ENCODE measurements at places on chromosomes 6 and 20.
A peak's percentile ranks its signal among the peaks of the same experiment; 100 is the strongest.

DNA sequence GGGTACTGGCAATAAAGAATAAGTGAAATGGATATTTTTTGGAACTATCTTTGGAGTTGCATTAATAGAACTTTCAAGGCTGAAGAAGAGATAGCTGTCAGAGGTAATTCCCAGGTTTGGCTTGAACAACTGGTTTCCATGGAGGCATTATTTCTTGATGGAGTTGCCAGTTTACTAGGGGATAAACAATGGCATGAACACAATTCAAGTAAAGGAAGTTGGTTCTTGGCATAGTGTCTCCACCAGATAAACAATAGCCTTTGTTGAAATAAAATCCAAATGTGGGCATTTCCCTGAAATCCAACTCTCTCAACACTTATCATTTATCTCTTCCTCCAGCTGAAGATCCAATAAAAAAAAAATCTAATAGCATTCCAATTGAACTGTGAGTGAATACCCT lies 454.9 kb downstream of the C6orf118 start:
- DNase-seq: no peak

GRCh38 chr6:133814797-133815196 lies 74.1 kb upstream of the TCF21 start:
- no peak for DNase-seq

GRCh38 chr20:10286356-10286755 lies 67.7 kb downstream of the SNAP25 start:
- DNase-seq: no peak

GRCh38 chr6:135651964-135652755 lies 154.6 kb upstream of the AHI1 start:
- no peak for DNase-seq

DNA sequence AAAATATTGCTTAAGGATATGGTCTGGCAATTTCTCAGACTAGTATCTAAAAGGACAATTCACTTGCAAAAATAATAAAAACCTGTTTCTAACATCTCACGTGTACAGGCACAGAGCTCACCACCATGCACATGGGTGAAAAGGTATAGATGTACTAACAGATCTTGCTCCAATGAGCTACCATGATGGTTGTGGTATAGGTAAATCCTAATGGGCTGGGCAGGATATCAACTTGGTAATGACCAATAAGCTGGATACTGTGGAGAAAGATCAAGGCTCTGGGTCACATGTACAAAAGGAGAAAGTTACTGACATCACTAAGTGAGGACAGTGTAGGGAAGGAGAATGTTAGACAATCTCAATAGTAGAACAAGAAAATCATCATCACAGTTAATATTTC lies 111.0 kb upstream of the NUP153 start:
- DNase-seq: no peak

DNA sequence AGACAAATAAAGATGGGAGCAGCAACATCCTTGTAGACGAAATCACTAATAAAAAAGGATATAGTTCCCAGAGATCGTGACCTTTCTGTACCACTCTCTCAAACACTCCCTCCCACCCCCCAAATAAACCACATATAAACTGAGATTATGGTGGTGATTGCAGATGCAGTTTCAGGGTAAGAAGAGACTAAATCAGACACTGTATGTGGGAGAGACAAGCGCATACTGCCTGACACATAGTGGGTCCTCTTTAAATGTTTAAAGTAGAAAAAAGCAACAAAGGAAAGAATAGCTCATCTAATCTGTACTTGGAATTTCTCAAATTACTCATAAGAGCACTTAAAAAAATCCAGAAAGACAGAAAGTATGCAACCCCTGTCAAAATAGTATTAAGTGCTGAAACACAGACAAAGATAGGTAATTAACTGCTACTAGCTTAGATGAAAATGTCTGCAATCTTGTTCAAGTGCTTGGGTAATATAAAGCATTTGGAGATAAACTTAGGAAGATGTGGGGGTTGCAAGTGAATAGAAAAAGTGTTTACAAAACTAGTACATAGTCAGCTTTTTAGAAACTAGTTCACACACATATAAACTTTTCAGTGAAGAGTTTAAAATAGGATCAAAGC lies 151.6 kb downstream of the BACH2 start:
- no peak for DNase-seq

DNA sequence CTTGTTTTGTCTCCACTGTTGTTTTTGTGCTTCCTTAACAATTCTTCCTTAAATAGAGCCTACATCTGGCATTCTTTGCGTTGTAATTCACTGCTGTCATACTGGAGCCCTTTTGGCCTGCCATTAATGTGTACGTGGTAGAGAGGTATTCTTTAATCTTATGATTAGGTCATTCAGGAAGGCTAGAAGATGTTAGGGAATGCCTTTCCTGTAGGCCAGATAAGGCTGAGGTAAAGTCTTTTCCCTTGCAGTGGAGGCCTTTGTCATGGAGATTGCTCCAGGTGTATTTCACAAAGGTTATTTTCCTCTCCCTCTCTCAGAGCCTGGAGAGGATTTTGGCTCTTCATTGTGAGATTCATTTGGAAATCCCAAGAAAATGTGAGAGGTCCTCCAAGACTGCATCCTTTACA lies 146.9 kb downstream of the FUT9 start:
- no peak for DNase-seq

- no peak for DNase-seq
Observed at GRCh38 chr6:149053848-149054558, 263.5 kb upstream of the TAB2 start.

- no peak for DNase-seq
Observed at GRCh38 chr6:136401749-136402148, 112.1 kb upstream of the BCLAF1 start.

DNA sequence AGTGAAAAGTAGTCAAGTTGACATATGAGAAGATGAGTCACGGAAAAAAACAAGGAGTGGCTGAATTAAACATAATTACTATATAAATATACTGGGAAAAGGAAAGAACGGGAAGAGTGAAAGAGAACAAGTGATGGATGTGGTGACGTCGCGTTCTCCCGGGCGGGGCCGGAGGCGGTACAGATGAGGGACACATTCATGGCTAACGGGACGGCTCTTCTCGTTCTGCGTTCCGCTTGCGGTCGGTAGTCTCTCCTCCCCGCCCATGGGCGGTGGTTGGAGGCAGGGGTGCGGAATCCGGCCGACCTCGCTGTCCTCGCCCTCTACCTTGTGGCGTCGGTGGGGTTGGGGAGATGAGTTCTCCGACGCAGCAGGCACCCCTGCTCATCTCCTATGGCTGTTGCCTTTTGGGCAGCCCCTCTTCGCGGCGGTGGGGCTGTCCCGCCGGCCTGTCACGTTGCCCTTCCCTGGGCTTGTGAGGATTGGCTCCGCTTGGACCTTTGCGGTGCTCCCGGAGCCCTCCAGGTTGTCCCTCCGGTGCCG lies 22.5 kb downstream of the HLA-G start:
- no peak for DNase-seq

DNA sequence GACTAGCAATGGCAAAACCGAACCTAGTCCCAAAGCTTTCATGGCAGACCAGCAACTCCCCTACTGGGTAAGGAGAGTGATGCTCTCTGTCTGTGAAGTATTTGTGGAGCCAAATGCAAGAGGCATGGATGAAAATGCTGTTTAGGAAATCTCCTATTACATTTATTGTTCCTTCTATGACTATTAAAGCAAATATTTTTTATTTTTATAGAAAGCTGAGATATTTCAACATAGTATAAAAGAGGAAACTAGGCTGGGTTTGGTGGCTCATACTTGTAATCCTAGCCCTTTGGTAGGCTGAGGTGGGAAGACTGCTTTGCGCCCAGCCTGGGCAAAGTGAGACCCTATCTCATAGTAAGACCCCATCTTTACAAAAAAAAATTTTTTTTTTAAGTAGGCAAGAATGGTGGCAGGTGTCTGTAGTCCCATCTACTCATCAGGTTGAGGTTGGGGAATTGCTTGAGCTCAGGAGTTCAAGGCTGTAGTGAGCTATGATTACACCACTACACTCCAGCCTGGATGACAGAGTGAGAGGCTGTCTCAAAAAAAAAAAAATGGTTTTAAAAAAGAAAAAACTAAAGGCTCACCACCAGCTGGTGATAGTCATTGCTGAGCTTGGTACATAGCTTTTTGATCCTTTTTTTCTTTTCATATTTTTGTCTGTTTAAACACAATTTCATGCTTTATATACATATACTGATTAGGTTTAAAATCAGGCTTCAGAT lies 11.3 kb downstream of the KDM1B start:
- no peak for DNase-seq

DNA sequence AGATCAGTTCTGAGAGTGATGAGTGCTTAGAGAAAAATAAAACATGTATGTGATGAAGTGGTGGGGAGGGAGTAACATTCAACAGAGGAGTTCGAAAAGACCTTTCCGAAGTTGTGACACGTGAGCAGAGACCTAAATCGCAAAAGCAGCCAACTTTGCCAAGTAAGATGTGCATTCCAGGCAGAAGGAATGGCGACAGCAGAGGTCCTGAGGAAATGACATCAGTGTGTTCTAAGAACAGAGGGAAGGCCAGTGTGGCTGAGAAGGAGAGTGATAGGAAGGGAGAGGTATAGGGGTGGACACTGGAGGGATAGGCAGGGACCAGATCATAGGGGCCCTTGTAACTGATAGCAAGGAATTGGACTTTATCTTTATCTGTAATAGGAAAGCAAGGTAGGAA lies 51.3 kb downstream of the ADAT2 start:
- no peak for DNase-seq

- DNase-seq: no peak
Observed at GRCh38 chr20:19765266-19765665, 7.2 kb downstream of the RIN2 start.

GRCh38 chr6:148708707-148709106 lies 38.1 kb upstream of the UST start:
- DNase-seq: no peak

- peak; percentile 62 for DNase-seq
Observed at GRCh38 chr20:49928411-49929141, 7.6 kb upstream of the RNF114 start.

DNA sequence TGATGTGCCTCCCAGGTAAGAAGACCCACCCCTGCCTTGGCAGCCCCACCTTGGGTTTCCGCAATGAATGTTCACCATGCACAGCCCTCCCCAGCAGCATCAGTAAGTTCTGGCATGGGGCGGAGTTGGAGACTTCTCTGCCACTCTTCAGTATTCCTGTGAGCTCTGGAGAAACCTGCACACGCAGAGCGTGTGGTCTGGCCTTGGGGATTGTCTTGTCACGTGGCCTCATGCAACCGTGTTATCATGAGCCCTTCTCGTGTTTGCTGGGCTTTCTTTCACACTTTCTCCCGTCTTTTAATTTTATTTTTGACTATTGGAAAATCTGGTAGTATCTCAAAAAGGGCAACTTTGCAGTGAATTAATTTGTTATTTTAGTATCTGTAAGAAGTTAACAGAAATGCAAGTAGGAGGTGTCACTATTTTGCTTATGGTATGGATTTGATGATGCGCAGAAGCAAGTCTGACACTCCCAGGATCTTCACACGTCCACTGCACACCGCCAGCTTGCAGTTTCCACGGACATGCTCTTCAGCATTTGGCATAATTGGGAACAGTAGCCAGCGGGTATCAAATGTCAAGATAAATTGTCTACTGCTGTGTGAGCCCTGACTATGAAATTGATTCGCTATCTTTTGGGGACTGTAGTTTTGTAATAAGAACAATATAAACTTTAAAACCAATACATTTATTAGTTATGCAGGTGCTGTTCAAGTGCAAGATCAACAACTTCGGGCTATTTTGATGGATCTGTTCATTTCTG lies 463.5 kb downstream of the QKI start:
- no peak for DNase-seq

DNA sequence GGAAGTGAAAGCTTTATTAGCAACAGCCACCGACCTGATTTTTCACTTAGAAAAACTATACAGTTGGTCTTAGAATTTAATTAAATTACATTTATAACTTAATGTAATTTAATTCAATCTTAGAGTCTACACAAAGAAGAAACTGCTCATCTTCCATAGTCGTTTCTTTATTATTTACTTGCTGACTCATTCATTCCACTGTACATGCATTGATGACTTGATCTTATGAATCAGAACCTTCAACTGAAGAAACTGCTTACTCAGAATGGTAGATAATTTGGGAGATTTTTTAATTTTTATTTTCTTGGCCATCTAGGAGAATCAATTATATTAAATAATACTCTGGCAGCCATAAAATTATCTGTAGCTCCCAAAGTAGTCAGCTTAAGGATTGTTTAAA lies 1021.6 kb upstream of the FLRT3 start:
- DNase-seq: no peak

DNA sequence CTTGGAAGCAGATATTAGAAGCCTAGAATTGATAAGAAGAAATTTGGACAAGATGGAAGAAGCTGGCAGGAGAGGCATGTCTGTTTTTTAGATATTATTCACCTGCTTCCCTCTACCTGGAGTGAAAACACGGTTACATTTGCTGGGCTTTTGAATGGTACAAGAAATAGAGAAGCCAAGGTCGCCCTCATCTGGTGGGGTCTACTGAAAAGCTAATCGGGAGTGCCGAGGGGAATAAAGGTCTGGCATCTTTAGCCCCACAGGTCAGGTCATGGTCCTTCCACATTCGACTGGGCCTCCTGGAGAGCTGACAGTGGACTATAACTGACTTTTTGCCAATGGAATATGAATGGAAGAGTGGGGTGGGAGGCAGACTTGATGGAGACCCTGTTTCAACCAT lies 4.6 kb upstream of the C2 start:
- DNase-seq: no peak

Measured in stimulated activated CD8-positive, alpha-beta memory T cell treated with anti-CD3 and anti-CD28 coated beads, Interleukin-4, amount 100 ng/mL, for 4 hours (primary cell).